IPS DF 6.9 (cell line): ENCODE measurements at places on chromosomes 5 and 9.

GRCh38 chr5:32405507-32405906 lies 39.0 kb downstream of the ZFR start:
- no peak for DNase-seq

GRCh38 chr5:101782352-101783103 lies 513.6 kb downstream of the SLCO4C1 start:
- no peak for DNase-seq

- DNase-seq = no peak
Observed at GRCh38 chr5:149358868-149359495, 1.1 kb downstream of the PCYOX1L start.

DNA sequence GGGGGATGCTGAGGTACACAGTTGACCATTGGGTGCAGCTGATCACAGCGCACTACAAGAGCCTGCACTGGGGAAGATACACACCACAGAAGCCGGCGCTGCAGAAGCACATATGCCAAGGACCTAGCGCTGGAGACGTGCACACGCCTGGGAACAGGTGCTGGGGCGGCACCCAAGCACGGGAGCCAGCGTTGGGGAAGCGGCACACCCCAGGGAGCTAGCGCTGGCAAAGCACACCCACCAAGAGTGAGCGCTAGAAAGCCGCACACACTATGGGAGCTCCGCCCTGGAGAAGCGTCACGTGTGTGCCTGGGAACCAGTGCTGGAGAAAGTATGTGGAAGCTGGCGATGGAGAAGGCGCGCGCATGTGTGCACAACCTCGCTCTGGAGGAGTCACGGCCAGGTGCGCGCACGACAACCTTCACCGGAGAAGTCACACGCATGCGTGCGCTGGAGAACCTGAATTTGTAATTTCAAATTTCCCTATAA lies 4.5 kb downstream of the FANCC start:
- DNase-seq = peak; percentile 22

DNA sequence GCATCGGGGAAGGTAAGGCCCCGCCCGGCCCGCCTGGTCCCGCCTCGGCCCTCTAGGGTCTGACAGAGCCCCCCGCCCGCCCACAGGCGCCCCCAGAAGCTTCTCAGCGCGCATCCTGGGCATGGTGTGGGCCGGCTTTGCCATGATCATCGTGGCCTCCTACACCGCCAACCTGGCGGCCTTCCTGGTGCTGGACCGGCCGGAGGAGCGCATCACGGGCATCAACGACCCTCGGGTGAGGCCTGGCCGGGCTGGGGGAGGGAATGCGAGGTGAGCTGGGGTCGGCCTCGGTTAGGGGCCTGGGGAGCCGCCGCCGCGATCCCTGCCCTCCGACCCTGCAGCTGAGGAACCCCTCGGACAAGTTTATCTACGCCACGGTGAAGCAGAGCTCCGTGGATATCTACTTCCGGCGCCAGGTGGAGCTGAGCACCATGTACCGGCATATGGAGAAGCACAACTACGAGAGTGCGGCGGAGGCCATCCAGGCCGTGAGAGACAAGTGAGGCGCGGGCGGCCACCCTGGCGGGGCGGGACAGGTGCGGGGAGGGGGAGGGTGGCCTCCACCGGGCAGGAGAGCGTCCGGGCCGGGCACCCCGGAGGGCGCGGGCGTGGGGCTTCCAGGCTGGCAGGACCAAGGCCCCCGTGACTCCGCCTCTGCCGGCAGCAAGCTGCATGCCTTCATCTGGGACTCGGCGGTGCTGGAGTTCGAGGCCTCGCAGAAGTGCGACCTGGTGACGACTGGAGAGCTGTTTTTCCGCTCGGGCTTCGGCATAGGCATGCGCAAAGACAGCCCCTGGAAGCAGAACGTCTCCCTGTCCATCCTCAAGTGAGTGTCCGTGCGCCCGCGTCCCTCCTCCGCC lies 7.1 kb downstream of the LRRC26 start:
- DNase-seq = no peak
